Stimulated activated CD4-positive, alpha-beta T cell treated with anti-CD3 and anti-CD28 coated beads, TNF-alpha, amount 100 ng/mL, for 24 hours (primary cell): ENCODE measurements at places on chromosomes 5 and 9.

DNA sequence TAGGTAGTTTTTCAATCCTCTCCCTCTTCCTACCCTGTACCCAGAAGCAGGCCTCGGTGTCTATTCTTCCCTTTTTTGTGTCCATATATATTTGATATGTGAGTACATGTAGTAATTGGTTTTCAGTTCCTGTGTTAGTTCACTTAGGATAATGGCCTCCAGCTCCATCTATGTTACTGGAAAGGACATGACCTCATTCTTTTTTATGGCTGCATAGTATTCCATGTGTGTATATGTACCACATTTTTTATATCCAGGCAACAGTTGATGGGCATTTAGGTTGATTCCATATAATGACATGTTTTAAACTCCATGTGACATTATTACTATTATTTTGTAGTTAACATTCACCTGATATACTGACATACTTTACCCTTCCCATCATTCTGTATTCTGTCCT is 49.1 kb downstream of the CAVIN4 start:
- no peak for DNase-seq

DNA sequence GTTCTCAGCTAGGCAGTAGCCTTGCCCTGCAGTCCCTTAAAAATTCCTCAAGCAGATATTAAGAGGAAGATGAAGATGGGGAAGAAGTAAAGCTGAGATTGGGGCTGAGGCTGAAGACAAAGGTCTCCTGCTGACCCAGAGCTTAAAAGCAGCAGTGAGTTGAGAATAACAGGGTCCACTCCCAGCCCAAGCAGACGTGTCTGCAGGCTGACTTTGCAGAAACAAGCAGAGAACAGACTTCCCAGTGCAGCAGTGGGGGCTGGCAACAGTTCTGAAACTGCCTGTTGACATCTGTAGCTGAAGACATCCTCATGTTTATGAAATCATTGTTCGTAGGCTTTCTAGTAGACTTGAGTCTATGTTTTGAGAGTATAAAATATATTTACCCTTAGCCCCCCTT is 1.1 kb downstream of the CTXN3 start:
- no peak for DNase-seq

GRCh38 chr9:79257790-79258351 is 313.9 kb upstream of the TLE4 start:
- DNase-seq, result no peak

GRCh38 chr5:58244819-58245475 is 214.9 kb downstream of the PLK2 start:
- DNase-seq, result no peak

DNA sequence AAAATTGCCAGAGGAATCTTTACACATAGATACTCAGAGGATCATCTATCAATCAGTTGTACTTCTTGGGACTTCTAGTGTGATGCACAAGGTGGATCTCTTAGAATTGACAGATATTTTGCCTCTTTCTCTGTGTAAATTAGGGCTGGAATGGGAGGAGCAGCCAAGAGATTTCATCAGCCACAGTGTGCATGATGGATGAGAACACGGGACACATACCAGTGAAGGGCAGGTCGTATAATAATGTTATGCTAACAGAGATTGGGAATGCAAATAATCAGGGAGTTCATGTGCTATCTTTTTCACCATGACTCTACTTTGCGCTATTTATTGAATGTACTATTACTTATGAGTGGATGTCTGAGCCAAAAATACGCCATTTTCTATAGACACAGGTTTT is 43.3 kb upstream of the ISOC1 start:
- DNase-seq, result no peak

GRCh38 chr9:101453776-101454570 is 18.4 kb upstream of the ALDOB start:
- DNase-seq, result no peak

DNA sequence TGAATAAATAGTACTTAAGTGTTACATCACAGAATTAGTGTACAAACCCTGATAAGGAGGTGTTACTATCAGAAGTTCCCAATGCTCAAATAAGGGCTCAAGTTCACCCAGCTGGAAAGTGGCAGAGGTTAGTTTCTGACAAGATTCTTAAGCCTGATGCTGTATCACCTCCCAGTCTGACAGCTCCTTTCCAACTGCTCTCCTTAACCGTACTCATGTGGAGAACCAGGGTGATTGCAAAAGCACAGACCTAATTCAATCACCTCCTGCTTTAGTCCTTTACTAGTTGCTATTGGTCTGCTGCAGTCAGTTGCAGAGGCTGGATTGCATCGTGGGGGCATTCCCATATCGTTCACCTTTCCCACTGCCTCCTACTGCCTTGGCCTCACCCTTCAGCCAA is 100.4 kb upstream of the ZNF618 start:
- DNase-seq, result no peak
